Breast epithelium (tissue), 4 donors: ENCODE measurements at places on chromosomes 4 and X. TPM values are rescaled to one million over a fixed set of nuclear protein-coding genes. Genes with fewer than 3 reads are reported as not detected.
A peak's percentile ranks its signal among the peaks of the same experiment; 100 is the strongest.

DNA sequence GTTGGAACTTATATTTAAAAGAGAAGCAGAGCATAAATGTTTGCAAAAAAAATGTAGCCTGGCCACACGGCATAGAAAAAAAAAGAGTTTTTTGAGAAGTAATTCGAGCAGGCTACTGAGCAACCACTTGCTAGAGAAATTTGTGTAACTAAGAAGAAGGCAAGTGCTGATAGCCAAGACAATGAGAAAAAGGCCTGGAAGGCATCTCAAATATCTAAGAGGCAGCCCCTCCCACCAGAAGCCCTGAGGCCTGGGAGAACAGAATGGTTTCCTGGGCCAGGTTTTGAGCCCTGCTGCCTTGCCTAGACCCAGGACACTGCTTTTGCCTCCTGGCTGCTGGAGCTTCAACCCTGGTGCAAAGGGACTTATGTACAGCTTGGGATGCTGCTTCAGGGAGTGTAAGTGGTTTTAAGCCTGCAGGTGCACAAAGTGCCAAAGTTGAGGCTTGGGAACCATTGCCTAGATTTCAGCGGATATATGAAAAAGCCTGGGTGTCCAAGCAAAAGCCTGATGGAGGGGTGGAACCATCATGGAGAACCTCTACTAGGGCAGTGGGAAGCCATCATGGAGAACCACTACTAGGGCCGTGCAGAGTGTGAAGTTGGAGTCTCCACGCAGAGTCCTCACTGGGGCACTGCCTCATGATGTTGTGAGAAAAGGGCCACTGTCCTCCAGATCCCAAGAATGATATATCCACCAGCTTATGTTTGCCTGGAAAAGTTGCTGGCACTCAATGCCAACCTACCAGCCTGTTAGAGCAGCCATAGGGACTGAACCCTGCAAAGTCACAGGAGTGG lies 9.7 kb downstream of the TECRL start:
- H3K4me3 ChIP-seq: no peak overlapping the region
- H3K4me1 ChIP-seq: no peaks in the 10 kb centered on the region
- no peaks in the 10 kb centered on the region for H3K27me3 ChIP-seq
- no peaks in the 10 kb centered on the region for H3K36me3 ChIP-seq
- DNase-seq: no peak
- no peak overlapping the region for H3K27ac ChIP-seq

- H3K4me3 ChIP-seq: no peak overlapping the region
- H3K27ac ChIP-seq: peak overlapping the region; percentile 86
- H3K4me1 ChIP-seq: peaks cover 8% of the 10 kb centered on the region
- no peaks in the 10 kb centered on the region for H3K27me3 ChIP-seq
- no peak for DNase-seq
- peaks cover 4% of the 10 kb centered on the region for H3K36me3 ChIP-seq
These were observed 88.6 kb downstream of the IRF2 start for GRCh38 chr4:184385705-184386141.

DNA sequence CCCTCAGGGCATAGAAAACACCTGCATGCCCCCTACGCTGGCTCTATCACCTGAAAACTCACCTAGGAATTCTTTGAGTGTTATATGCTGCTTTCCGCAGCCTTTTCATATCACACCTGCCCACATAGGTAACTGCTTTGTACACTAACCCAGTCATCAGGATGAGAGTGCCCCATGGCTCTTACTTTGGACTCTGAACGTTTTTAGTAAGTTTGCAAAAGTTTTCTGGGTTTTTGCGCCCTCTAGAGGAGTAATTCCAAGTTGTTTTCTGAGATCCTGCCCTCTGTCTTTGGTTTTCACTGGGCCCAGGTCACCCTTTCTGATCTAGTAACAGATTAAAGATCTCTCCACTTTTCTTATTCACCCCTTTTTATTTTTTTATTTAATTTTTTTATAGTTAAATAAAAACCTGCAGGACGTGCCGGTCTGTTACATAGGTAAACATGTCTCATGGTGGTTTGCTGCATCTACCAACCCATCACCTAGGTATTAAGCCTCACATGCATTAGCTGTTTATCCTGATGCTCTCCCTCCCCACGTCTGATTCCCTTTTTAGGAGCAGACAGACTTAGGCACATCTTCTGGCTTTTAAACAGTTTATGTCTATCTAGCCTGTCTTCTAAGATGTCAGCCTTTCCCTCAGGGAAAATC lies 139.2 kb downstream of the NWD2 start:
- no peaks in the 10 kb centered on the region for H3K36me3 ChIP-seq
- H3K27ac ChIP-seq: no peak overlapping the region
- no peak for DNase-seq
- no peaks in the 10 kb centered on the region for H3K4me1 ChIP-seq

- H3K4me3 ChIP-seq: no peak overlapping the region
- no peaks in the 10 kb centered on the region for H3K4me1 ChIP-seq
- no peak overlapping the region for H3K27ac ChIP-seq
These were observed 10.8 kb downstream of the LRP2BP start for GRCh38 chr4:185384930-185385331.

DNA sequence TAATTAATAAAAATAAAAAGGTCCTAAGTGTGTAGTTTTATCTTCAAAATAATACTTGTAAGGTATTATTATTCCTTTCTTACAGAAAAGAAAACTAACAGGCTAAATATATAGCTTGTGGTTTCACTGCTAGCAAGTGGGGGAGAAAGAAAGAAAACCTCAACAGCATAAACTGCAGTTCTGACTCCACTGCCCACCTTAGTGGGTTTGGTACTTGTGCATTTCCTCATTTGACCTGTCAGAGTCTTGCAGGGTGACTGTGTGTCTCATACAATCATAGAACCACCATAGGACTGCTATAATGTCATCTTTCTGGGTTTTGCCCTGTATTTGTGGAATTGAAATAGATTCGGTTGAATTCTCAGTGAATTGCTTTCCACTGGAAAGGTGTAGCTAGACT lies 94.7 kb upstream of the PUDP start:
- no peak overlapping the region for H3K4me3 ChIP-seq
- H3K27ac ChIP-seq: no peak overlapping the region
- H3K4me1 ChIP-seq: no peaks in the 10 kb centered on the region
- H3K36me3 ChIP-seq: no peaks in the 10 kb centered on the region
- no peaks in the 10 kb centered on the region for H3K27me3 ChIP-seq

Gene C1GALT1C1
- total RNA-seq: 26.4 TPM

- DNase-seq: no peak
- no peaks in the 10 kb centered on the region for H3K4me1 ChIP-seq
- H3K36me3 ChIP-seq: no peaks in the 10 kb centered on the region
- H3K27ac ChIP-seq: no peak overlapping the region
- H3K27me3 ChIP-seq: no peaks in the 10 kb centered on the region
These were observed 61.3 kb downstream of the LUZP4 start for GRCh38 chrX:115350711-115351381.

Gene CC2D2A
- 22.9 TPM for total RNA-seq

DNA sequence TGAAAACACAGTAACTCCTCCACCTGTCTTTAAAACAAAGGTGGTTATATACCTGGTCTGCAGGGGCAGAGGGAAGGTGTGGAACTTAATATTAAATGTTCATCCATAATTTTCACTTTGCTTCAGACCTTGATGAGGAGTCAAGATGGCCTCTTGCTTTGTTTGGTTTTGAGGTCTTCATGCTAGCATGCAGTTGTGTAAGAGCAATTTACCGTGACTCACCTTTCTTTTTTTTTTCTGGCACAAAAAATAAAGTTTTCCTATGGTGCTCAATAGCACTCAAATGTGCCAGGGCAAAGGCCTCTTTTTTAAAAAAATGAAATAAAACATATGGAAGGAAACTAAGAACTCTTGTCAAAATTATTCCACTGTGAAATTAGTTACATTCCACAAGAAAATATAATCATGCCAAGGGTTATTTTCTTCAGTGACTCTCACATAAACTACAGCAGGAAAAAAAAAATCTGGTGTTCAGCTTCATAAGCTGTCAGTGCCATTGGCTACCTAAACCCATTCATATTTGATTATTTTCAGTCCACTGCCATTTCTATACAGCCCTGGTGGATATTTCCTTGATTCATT lies 128.2 kb downstream of the SLC7A11 start:
- no peaks in the 10 kb centered on the region for H3K4me1 ChIP-seq
- H3K36me3 ChIP-seq: no peaks in the 10 kb centered on the region
- no peaks in the 10 kb centered on the region for H3K27me3 ChIP-seq
- no peak overlapping the region for H3K4me3 ChIP-seq
- H3K27ac ChIP-seq: no peak overlapping the region

Gene SYTL5
- total RNA-seq: 3.9 TPM

- peaks cover 10% of the 10 kb centered on the region for H3K27me3 ChIP-seq
- peak overlapping the region; percentile 68 for H3K27ac ChIP-seq
- H3K4me3 ChIP-seq: no peak overlapping the region
- no peaks in the 10 kb centered on the region for H3K4me1 ChIP-seq
These were observed 112.5 kb downstream of the SH3KBP1 start for GRCh38 chrX:19774905-19775304.

DNA sequence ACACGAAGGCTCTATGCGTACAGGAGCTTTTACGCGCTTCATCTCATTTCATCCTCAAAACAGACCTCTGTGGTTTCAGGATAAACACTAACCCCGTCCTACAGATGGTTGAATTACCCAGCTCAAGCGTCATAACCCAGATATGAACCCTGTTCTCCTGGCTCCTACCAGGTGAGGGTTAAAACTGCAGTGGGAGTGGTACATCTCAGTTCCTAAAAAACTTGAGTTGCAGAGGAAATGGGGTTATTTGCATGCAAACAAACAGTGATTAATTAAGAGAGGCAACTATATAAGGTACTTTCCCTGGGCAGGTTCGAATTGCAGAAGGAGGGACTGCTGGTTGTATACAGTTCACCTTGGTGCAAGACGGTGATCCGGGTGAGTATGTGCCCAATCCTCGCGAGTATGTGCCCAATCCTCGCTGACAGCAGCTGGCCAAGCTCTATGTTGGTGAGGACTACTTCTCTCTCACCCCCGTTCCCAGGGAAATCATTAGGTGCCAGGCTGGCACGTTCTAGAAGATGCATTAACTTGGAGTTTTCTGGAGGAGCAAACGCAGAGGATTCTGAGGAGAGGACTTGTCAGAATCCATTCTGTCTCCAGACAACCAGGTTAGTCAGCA lies 72.6 kb downstream of the FHDC1 start:
- no peaks in the 10 kb centered on the region for H3K4me1 ChIP-seq
- no peaks in the 10 kb centered on the region for H3K36me3 ChIP-seq
- no peak for DNase-seq
- H3K27ac ChIP-seq: no peak overlapping the region

Gene ENPEP
- 9.8 TPM for total RNA-seq

Gene SUPT20HL1
- total RNA-seq: not detected

DNA sequence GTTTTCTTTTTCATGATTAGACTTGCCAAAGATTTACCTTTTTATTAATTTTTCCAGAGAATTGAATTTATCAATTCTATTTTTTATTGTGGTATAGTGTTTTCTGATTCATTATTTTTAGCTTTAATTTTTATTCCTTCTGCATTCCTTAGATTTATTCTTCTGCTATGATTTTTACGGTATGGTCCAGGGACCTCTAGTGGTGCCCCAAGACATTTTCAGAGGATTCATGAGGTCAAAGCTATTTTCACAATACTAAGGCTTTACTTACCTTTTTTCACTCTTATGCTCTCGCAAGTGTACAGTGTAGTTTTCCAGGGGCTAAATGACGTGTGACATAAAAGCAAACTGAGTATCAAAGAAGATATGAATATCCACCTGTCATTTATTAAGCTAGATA lies 8.0 kb downstream of the RADX start:
- H3K4me3 ChIP-seq: no peak overlapping the region
- no peak overlapping the region for H3K27ac ChIP-seq
- H3K27me3 ChIP-seq: no peaks in the 10 kb centered on the region
- no peaks in the 10 kb centered on the region for H3K36me3 ChIP-seq

GRCh38 chr4:5553801-5554200 lies 154.6 kb downstream of the EVC2 start:
- H3K4me3 ChIP-seq: no peak overlapping the region
- DNase-seq: no peak
- H3K4me1 ChIP-seq: no peaks in the 10 kb centered on the region
- H3K27me3 ChIP-seq: no peaks in the 10 kb centered on the region
- no peak overlapping the region for H3K27ac ChIP-seq

DNA sequence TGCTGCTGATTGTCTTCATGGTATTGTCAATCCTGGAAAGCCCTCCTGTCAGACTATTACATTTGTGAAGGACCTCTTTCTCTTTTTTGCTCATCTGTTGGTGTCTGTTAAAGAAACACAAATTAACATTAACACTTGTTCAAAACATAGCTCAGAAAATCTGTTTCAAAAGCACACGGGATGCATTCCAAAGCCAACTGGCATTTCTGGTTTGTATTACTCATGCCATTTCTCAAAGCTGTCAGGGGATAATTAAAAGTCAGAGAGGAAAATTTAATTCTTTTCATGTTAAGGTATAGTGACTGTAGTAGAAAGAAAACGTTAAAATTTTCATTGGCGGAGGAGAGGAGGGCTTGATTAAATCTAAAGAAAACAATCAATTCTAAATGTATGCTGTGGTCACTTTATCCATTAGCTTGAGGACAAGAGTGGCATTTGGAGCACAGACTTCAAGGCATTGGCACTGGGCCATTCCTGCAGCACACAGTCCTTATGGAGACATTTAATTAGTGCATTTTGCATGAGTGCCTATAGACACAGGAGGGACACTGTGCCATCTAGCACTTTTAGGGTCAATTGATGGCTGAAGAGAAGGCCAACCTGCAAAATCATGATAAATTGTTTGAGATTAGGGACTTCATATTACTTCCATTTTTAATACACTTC lies 21.2 kb upstream of the GLRA2 start:
- H3K27ac ChIP-seq: no peak overlapping the region
- peaks cover 3% of the 10 kb centered on the region for H3K27me3 ChIP-seq
- H3K4me3 ChIP-seq: no peak overlapping the region
- H3K4me1 ChIP-seq: no peaks in the 10 kb centered on the region
- no peaks in the 10 kb centered on the region for H3K36me3 ChIP-seq

Gene SSX2
- total RNA-seq: not detected

Gene CLDN22
- not detected for total RNA-seq

DNA sequence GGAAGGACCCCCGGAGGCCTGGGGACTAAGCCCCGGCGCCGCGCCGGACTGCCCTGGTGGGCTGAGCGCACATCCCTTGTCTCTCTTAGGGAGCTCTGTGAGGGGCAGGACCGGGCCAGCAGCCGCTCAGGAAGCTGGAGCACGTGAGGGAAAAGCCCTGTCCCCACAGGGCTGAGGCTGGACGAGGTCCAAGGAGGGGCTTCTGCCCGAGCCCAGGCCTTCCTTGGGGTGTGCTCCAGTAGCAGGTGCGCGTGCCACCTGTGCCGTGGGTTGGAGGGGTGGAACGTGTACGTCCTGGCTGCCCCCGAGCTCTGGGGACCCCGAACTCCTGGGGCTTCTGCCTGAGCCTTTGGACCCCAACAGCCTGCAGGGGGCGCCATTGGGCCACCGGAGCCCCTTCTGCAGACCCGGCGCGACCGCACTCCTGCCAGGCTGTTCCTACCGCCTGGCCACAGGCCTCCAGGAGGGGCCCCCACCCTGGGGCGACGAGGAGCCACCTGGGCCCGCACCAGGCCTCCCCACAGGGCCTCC lies 27.2 kb downstream of the TACC3 start:
- no peaks in the 10 kb centered on the region for H3K4me1 ChIP-seq
- H3K36me3 ChIP-seq: no peaks in the 10 kb centered on the region
- H3K4me3 ChIP-seq: no peak overlapping the region
- H3K27ac ChIP-seq: no peak overlapping the region

Gene MAGT1
- total RNA-seq: 38.4 TPM
